Astrocyte of the cerebellum (primary cell): ENCODE measurements at places on chromosomes 7 and 10.

DNA sequence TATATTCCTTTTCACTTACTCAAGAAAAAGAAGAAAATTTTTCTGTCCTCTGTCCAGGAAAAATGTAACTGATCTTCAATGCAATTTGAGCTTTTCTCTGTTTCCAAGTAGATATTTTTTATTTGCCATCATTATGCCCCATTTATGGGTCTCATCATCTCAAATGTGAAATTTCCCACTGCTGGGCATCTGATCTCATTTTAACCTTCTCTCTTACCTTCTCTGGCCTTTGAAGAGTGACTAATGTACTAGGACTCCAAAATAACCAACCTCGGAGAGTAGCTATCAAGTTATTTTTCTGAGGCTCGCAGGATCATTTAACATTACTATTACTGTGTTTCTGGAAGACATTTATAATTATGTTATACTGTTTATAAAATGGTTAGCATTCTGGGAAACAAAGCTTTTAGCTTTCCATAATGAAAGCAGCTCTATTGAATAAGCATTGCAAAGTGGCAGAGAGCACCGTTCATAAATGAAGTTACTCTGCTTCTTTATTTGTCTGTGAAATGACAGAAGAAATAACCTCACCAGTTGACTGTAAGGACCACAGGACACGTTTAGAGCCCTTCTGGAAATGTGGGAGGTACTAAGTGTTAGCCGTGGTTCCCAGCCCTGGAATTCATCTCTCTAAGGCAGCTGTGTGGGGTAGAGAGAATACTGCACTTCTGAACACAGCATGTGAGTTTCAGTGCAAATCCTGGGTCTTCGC lies 33.3 kb upstream of the NMT2 start:
- no peak for DNase-seq

DNA sequence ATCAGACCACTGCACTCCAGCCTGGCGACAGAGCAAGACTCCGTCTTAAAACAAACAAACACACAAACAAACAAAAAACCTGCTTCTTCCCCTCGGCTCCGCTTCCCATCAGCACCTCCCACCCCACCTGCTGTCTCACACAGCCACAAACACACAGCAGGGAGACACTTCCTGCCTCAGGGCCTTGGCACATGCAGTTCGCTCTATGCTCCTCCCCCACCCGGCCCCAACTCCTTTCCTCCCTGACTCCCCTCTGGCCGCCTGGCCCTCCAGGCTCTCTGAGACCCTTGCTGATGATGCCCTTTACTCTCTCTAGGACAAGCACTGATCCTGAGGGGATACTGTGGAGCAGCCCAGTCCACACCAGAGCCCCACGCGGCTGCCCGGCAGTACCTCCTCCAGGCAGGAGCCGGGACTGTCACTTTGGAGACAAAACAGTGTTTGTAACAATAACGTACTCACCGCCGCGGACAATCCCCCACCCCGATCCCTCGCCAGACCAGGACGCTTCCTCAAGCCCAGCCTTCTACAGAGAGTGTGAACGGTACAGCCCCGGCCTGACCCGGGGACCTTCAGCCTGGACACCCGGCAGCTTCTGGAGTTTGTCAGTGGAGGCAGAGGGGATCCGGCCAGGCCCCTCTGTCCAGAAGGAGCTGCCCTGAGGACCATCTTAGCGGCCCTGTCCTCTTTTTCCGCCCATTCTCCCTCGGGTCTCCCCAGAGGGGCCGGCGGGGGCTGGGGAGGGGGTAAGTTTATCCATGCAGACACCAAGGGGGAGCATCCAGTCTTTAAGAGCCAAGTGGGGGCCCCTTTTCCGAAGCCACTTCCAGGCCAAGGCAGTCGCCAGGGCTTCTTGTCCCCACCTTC lies 50.0 kb upstream of the GTF2IRD1 start:
- no peak for DNase-seq

DNA sequence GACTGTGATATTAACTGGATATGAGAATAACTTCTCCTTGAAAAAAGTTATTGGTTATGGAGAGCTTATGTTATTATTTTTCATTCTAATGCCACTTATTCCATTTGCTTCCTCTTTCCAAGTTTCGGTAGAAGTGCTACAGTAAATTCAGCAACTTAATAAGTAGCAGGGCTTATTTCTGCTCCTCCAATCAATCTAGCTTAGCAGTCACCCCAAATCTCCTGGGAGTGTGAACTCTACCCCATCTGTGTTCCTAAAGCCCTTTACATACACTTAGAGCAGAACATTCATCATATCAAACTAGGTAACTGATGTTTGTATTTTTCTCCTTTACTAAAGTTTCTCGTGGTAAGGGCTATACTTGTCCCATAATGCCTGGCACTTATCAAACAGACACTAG lies 8.7 kb downstream of the ARL3 start:
- no peak for DNase-seq

DNA sequence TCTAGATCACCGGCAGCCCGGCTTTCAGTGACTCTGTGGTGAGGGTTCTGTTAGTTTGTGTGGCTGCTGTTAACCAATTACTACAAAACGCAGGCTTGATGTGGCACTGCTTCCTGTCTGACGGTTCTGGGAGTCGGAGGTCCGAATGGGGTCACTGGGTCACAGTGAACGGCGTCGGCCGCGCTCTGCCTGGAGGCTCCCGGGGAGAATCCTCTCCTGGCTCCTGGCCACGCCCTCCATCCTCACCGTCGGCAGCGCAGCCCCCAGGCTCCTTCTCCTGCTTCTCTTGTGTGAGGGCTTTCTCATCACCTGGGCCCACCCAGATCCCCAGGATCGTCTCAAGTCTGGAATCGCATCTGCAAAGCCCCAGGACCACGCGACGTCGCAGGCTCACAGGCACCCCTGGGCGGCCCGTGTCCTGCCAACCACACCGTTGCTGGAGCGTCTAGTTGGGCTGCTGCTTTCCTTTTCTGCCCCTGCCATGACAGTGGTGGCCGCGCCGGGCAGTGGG lies 31.8 kb upstream of the NKX6-2 start:
- no peak for DNase-seq

DNA sequence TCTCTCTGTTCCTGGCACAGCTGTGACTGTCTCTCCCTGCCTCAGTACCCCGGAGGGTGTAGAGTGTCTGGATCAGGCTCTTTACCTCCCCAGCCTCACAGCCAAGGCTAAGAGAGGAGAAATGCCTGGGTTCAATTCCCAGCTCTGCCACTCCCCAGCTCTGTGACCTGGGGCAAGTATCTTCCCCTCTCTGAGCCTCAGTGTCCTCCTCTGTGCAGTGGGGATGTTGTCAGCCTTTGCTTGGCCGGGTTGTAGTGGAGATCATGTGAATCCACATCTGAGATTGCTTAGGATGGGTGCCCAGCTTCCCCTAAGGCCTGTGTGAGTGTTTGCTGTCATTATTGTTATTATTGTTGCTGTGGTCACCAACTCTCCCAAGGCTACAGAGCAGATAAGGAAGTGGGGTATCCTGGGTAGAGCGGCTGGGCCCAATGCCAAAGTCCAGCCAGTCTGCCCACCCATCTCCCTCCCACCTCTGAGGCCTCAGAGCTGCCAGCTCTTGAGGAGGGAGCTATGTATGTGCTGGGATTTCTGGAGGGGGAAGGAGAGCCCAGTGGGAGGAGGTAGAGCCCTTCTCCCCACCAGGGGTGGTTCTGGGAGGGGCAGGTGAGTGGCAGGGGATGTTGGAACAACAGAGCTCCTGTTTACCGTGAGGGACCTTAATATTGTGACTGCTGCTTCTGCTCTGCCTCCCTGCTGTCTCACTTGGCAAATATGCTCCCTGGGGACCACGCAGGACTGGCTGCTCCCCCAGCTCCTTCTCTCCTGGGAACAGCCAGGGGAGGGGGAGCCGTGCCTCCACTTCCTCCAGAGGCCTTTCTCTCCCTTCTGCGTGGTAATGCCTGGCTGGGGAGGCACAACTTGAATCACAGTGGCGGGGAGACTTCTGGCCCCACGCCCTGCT lies 170.5 kb downstream of the RPS24 start:
- no peak for DNase-seq

DNA sequence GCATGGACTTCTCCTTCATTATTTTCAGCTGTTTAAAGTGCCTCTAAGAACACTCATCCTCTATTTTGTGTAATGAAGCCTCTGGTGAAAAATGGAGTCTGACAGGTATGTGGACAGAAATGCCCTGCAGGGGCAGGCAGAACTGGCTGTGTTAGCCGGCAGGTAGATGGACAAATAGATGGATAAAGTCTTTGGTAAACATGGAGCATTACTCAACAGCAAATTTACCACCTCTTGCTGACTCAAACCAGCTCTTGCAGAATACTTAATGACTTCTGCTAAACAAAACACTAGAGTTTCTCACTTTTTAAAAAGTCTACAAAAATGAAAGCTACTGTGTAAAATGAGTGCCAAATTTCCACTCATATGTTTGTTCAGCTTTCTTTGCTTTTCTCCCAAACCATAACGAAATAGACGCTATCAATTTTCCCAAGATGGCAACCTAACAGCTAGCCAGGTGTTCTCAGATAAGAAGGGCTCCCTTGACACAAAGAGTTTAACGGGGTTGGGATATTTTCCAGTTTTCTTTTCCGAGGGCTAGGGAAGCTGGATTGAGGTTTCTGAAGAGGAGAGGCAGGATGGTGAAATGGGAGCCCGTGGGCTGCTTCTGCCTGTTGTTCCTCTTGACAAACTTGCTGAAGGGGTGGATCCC lies 71.9 kb upstream of the HABP2 start:
- DNase-seq: no peak

DNA sequence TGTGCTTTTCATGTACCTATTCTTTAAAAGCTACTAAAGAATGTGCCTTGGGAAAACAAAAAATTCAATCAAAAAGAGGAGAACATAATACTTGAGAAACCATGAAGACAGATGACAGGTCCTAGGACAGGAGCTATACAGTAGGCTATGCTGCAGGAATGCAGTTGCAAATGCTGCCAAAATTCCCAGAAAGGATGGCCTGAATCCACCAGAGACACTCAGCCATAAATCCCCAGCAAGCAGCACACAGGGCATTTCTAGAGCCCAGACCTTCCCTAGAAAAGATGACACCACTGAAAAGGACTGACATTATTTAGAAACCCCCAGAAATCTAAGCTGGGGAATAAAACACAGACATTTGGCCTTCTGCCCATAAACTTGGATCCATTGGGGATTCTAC lies 237.3 kb downstream of the C7orf25 start:
- DNase-seq: no peak

DNA sequence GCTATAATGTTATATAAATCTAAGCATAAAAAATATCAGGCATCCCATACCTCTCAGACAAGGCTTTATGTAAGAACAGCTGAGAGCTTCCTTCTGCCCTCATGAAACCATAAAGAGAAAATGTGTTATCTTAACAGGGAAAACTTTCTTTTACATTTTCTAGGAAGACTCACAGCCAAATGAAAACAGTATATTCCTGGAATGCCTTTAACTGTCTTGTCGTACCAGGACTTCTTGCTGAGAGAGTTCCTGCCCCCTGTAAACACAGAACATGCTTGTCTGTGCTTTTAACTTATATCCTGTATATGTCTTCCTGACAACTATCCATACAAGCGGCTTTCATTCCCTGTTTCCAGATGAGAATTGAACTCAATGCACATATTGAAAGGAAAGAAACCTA lies 64.8 kb upstream of the AHR start:
- no peak for DNase-seq

DNA sequence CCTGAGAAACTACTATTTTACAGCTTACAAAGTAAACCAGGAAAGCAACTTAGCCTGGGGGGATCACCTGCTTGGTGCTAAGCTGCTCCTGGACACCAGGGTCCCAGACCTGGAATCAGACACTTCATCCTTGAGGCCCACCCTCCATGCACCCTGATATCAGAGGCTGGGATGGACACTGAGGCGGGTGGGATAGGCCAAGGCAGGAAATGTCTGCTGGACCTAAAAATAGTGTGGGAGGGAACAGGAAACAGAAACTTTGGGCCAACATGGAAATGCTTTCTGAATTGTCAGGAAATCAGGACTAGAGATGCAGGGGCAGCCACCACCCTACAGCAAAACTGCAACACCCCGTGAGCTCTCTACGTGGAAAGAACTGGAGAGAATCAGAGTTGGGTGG lies 101.5 kb upstream of the PODXL start:
- no peak for DNase-seq
